Renal pelvis (tissue), 12 donors: ENCODE measurements at places on chromosomes 13 and 19. TPM values are rescaled to one million over a fixed set of nuclear protein-coding genes. Genes with fewer than 3 reads are reported as not detected.

- DNase-seq, result no peak
Measured at GRCh38 chr19:16726916-16727315, 7.3 kb downstream of the NWD1 start.

DNASE2 gene
- 8.1 TPM for polyA plus RNA-seq

- DNase-seq, result no peak
Measured at GRCh38 chr19:49470615-49470978, 3.4 kb upstream of the FLT3LG start.

- DNase-seq, result no peak
Measured at GRCh38 chr13:109751477-109751876, 34.9 kb downstream of the IRS2 start.

- DNase-seq, result no peak
Measured at GRCh38 chr19:19137556-19138108, 646 bp downstream of the TMEM161A start.

ADGRE3 gene
- polyA plus RNA-seq, result 0.10 TPM

NLRP5 gene
- polyA plus RNA-seq, result not detected

CNOT3 gene
- 69.0 TPM for polyA plus RNA-seq

SIAH3 gene
- polyA plus RNA-seq, result 0.78 TPM

DNA sequence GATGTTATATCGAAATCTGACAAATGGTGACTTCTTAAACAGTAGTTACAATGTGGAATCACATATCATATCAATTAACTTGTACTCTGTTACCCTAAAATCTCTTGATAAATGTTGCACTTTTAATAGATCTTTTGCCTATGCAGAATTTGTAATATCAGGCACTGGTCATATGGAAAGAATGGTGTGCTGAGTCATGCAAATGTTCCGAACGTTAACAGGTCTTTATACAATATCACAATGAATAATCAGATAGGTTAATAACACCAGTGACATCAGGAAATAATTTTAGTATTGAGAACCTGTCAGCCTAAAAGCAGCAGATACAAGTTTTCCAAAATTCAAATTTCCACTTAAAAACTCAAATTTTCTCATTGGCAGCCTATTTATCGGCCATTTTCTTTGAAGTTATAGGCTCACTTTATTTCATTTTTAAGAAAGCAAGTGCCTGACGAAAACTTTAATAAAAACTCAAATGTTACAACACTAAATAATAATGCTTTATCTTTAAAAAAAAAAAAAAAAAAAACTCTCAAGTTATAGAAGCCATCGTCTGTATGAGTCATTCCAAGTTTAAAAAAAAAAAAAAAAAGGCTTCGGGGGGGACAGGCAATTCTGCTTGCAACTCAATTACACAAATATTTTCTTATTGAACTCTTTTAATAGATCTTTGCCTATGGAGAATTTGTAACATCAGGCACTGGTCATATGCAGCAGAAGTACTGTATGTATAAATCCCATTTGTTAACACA is 180.9 kb downstream of the DIAPH3 start:
- DNase-seq, result no peak

DNA sequence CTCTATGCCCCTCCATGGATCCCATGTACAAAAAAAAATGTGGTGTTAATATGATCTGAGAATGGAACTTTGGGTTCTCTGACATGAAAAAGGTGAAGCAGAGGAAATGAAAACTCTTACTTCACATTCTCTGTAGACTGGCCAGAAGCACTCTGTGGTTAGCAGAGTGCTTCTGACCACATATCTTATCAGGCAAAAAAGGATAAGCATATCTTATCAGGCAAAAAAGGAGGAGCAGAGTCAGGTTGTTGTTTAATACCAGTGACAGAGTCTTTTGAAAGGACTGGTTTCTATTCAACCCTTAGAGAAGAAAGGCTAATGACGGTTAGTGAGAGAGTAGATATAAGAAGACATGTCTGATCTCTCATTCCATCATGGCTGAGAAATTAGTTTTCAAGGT is 1404.8 kb downstream of the SLITRK1 start:
- no peak for DNase-seq

FCER2 gene
- not detected for polyA plus RNA-seq

CYP4F8 gene
- not detected for polyA plus RNA-seq

- DNase-seq, result peak; percentile 43
Measured at GRCh38 chr13:35630551-35631275, 154.2 kb upstream of the MAB21L1 start.
